ENCODE measurements at places on chromosomes 12 and 14. TPM values are rescaled to one million over a fixed set of nuclear protein-coding genes. Genes with fewer than 3 reads are reported as not detected.

KSR2 gene
- 0.07 TPM for total RNA-seq

AQP2 gene
- not detected for total RNA-seq

- no peaks in the 10 kb centered on the region for H3K4me1 ChIP-seq
- no peak for DNase-seq
- no peaks in the 10 kb centered on the region for H3K27me3 ChIP-seq
Observed at GRCh38 chr14:86596024-86596423, 1066.1 kb downstream of the FLRT2 start.

GRCh38 chr14:77270361-77271112 is 469 bp downstream of the NGB start:
- H3K27ac ChIP-seq = no peak overlapping the region
- DNase-seq = peak; percentile 58
- peaks cover 4% of the 10 kb centered on the region for H3K4me1 ChIP-seq
- H3K27me3 ChIP-seq = peaks cover 53% of the 10 kb centered on the region

DNA sequence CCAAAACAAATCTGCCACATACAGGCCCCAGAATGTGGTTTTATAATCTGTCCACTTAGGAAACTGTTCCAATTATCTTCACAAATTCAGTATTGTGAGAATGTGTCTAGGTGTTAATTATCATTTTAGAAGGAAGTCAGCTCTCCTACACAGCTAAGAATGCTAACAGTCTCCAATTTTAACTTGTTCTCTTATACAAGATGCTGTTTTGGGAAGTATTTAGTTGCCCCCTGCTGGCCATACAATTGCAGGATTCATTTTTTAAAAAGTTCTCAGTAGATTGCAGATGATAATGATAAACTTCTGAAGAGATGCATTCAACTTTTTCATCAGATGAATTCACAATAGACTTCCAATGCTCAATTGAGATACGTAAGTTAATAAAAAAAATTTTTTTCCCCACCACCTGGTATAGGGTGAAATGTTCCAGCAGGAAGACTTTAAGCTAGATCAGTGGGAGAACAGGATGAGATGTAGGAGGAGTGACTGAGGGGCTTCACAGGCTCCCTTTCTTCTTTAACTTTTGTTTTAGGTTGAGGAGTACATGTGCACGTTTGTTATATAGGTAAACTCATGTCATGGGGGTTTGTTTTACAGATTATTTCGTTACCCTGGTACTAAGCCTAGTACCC is 27.3 kb upstream of the OSBPL8 start:
- no peaks in the 10 kb centered on the region for H3K27me3 ChIP-seq
- no peak overlapping the region for H3K4me3 ChIP-seq
- H3K27ac ChIP-seq = peak overlapping the region; percentile 76
- H3K4me1 ChIP-seq = peaks cover 5% of the 10 kb centered on the region

Data from spleen (tissue), 13 donors.